ENCODE measurements at places on chromosomes 16 and 17.

- DNase-seq = peak; percentile 74
Observed at GRCh38 chr17:2053380-2054261, 1.3 kb upstream of the HIC1 start.

GRCh38 chr16:64440005-64440404, 681.9 kb downstream of the CDH11 start:
- no peak for DNase-seq

GRCh38 chr16:70715055-70715858, 29.4 kb upstream of the MTSS2 start:
- DNase-seq = no peak

DNA sequence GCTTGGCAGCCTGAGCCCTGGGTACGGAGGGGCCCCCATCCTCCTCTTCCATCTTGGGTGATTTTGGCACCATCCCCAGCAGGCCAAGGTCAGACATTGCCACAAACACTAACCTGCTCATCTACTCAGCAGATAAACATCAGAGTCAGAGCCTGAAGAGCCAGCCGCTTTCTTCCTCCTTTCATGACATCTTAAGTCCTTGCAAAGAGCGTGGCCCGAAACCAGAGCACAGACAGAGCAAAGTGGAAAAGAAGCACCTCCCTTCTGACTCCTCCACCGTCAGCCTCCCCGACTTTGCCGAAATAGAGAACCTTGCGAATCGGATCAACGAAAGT, 60.4 kb upstream of the RPH3AL start:
- DNase-seq = no peak

GRCh38 chr17:34122515-34122914, 132.6 kb upstream of the CCL2 start:
- no peak for DNase-seq

DNA sequence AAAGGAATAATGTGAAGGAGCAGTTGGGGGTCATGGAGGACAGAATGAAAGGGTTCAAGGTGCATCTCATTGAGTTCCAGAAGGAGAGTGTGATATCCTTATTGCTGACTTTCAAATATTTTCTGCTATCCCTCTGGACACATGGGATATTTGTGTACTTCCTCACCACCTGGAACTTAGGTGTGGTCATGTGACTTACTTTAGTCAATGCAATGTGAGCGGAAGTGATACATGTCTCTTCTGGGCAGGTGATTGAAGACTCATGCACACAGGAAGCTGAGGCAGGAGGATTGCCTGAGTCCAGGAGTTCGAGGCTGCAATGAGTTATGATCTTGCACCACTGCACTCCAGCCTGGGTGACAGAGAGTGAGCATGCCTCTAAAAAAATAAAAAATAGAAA, 36.7 kb upstream of the TANC2 start:
- no peak for DNase-seq

GRCh38 chr17:13665872-13666635, 64.3 kb upstream of the HS3ST3A1 start:
- no peak for DNase-seq

GRCh38 chr16:56143666-56144065, 47.6 kb upstream of the GNAO1 start:
- DNase-seq = no peak

GRCh38 chr17:64264891-64265290, 1.8 kb upstream of the TEX2 start:
- DNase-seq = no peak

GRCh38 chr17:80750263-80750662, 205.6 kb downstream of the RPTOR start:
- DNase-seq = no peak

GRCh38 chr16:11977376-11978041, 975 bp downstream of the SNX29 start:
- no peak for DNase-seq

GRCh38 chr17:45135978-45136791, 698 bp downstream of the ACBD4 start:
- no peak for DNase-seq

GRCh38 chr16:31301708-31302400, 42.1 kb downstream of the ITGAM start:
- no peak for DNase-seq

DNA sequence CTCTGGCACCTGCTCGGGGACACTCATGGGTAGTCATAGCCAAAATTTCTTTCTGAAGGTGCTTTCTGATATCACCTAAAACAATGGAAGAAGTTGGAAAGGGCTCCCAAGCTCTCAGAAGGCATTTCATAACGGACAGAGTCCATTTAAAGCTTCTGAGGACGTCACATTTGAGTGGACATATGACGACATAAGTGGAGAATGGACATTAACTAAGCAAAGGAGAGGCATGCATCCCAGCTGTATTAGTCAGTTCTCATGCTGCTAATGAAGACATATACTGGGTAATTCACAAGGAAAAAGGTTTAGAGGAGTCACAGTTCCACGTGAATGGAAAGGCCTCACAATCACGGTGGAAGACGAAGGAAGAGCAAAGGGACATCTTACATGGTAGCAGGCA, 260.2 kb upstream of the DYNLRB2 start:
- DNase-seq = no peak

DNA sequence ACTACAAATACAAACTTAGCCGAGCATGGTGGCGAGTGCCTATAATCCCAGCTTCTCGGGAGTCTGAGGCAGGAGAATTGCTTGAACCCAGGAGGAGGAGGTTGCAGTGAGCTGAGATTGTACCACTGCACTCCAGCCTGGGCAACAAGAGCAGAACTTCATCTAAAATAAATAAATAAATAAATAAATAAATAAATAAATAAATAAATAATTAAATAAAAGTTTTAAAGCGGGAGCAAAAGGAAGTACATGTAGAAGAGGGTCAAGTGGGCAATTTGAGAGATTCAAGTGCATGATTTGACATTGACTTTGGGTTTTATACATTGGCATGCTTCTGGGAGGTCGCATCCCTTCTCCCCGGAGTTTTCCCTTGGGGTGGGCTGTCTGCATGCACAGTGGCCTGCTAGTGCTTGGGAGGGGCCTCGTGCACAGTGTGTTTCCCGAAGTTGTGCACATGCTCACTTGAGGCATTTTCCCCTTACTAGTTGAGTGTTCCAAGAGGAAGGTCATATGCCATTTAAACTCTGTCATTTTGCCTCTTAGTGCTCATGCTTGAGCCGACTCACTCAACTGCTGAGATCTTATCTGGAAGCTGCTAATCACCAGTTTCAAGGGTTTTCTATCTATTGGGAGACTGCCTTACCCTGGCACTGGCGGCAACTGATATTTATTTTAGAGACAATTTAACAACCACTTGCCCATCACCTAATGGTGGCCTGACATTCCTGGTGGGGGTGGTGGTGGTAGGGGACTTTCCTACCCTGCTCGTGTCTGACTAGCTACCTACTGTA, 193.2 kb upstream of the MPHOSPH6 start:
- DNase-seq = no peak

GRCh38 chr16:48393485-48394354, 8.5 kb upstream of the SIAH1 start:
- no peak for DNase-seq

DNA sequence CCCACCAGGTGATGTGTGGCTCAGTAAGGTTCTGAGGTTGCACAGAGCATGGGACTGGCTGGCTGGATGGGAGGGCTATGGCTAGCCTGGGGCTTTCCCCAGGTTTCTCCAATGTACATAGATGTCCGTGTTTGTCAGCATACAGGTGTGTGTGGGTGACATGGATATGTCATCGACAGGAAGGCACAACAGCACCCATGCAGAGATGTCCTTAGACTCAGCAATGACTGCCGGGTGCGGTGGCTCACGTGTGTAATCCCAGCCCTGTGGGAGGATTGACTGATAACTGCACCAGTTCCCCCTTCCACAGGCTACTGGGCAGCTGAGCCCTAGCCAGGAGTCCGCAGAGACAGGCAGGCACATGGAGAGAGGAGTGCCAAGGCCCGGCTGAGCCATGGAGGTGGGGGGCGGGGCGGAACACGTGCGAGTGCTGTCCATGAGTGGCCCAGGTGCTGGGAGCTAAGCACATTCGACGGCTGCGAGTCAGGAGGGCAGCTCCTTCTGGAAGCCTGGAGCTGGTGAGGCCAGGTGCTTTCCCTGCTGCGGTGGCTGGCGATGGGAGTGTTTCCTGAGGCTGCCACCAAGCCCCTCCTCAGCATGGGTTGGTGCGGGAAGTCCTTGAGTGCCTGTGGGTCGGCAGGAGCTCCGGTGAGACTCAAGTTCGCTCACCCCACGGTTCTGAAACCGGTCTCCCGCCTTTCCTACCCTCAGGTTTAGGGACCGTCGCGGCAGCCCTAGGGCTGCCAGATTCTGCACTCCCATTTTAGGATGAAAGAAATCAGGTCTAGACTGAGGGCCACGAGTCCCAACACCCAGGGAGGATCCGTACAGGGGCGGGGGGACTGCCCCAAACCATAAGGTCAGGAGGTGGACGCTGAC, 858 bp upstream of the ASPSCR1 start:
- no peak for DNase-seq

DNA sequence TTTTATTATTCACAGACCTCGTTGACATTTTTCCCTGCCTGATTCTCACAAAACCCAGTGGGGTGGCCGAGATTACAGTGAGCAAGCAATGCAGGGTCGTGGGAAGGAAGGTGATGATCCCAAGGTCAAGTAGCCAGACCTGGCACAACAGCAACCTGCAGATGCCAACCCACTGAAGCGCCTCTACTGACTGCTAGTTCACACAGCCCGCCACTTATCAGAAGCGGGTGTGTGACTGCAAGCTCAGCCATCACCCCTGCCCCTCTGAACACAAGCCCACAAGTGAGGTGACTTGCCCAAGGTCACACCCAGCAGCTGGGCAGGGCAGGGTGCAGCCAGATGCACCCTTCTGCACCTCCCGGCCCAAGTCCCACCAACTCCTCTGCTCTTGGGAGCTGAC, 7.1 kb downstream of the TFAP4 start:
- no peak for DNase-seq

DNA sequence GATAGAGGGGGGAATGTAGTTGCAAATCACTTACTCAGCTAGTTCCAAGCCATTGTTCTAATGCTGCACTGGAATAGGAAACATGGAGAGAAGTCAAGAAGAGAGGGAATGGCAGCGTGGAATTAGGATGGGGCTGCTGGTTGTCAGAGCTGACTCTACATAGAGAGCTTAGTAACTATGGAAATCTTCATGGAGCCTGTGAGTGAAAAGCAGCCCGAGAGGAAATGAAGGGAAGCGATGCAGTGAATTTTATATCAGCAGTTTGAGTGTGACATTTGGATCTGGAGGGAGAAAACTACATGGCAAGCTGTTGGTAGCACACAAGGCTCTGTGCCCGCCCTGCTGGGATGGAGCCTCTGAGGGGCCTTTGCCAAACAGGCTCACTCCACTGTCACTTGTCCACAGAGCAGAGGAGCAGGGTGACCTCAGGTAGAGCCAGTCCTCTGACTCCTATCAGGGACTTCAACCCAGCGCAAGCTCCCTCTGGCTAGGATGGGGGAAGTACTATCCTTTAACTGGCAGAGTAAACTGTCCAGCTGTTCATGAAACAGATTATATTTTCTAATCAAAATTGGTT, 27.9 kb upstream of the PMFBP1 start:
- no peak for DNase-seq

DNA sequence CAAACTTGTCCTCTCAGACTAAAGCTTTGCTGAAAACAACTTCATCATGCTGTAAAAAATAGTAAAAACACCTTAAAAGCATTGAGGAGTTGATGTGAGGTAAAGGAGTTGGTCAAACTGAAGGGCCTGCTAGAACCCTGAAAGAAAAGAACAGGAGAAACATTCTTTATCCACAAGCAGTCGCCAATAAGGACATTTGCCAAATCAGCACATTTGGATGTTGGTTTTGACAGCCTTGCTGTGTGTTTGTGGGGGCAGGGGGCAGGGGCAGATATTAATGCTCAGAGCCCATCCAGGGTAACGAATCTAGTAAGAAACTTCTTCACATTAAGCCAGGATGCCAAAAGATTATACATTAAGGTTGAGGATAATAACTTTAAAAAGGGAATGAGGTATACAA, 399.9 kb upstream of the ZFHX3 start:
- no peak for DNase-seq

All from activated T-helper 9 cell treated with anti-CD3 and anti-CD28 coated beads, Interleukin-2, amount 50 U/mL, for 16 hours (primary cell).